T1000 (cell line): ENCODE measurements at places on chromosomes 11 and 22.

GRCh38 chr11:119726585-119727522, 2.1 kb downstream of the NECTIN1 start:
- no peak for DNase-seq

DNA sequence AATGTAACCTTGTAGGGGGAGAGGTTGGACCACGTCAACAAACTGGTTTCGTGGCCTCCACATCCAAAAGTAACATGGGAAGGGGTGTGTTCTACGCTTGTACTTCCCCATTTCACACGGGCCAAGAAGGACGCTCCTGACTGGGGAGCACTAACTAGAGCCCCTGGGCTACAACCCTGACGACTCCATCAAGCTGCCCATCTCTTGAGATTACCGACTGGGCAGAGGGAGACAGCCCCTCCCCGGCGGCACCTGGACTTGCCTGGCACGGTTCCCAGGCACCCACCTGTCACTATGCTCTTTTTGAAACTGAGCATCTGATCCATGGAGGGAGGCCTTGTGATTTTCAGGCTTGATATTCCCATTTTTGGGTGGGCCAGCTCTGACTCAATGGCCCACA, 68.5 kb downstream of the SHANK2 start:
- no peak for DNase-seq

DNA sequence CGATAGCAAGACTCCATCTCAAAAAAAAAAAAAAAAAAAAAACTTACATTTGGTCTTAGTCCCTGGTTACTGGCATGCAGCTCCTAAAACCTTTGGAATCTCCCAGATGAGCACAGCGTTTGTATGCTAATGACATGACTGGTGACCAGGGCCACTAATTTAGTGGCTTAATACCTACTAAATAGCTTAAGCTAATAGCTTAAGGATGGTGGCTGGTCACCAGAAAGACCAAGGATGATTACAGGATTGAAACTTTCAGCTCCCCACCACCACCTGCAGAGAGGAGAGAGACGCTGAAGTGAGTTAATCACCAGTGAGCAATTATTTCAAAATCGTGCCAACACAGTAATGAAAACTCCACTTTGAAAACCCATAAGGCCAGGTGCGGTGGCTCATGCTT, 37.1 kb downstream of the DENND5A start:
- DNase-seq: no peak

GRCh38 chr11:57482782-57483561, 22.6 kb downstream of the RTN4RL2 start:
- no peak for DNase-seq

DNA sequence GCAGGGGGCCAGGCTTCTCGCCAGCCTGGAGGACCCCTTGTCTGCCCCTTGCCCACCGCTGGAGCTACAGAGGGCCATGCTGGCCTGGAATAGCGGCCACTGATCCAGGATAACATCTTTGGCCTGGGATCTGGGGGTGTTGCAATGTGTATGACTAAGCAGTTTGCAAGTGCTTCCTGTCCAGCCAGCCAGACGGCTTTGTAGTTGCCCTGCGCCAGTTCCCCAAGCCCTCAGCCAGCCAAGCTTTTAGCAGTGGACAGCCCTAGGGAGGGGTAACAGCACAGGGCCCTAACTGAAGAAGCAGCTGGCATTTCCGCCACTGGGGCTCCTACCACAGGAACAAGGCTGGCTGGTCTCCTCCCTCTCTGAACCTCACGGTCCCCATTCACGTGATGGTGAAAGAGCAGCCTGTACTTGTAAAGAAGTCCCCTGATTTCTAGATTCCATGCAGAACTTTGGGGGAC, 32.1 kb downstream of the UQCR10 start:
- DNase-seq: peak; percentile 15

DNA sequence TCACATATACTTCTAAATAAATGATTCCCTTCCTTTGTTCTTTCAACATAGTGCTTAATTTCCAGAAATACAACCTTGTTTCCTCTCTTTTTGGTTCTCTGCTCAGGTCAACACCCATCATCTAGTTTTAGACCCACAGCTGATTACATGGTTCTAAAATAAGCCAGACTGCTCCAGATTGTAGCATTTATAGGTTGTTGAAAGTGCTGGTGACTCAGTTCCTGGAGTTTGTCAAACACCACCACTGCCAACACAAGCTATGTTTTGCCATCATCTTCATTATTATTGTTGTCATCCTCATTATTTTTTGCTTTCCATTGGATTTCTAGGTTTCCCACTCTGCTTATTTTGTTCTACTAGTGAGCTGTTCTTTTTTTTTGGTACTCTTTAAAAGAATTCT, 22.3 kb upstream of the MMP20 start:
- DNase-seq: no peak
